Stimulated activated effector memory CD8-positive, alpha-beta T cell treated with anti-CD3 and anti-CD28 coated beads, Interleukin-12 subunit alpha, Interleukin-12 subunit beta, amount 100 ng/mL, for 72 hours (primary cell): ENCODE measurements at places on chromosomes 4 and X.
A peak's percentile ranks its signal among the peaks of the same experiment; 100 is the strongest.

- DNase-seq = no peak
Observed at GRCh38 chr4:111997785-111998184, 147.5 kb upstream of the FAM241A start.

GRCh38 chr4:79237851-79238250, 88.0 kb downstream of the NAA11 start:
- DNase-seq = no peak

DNA sequence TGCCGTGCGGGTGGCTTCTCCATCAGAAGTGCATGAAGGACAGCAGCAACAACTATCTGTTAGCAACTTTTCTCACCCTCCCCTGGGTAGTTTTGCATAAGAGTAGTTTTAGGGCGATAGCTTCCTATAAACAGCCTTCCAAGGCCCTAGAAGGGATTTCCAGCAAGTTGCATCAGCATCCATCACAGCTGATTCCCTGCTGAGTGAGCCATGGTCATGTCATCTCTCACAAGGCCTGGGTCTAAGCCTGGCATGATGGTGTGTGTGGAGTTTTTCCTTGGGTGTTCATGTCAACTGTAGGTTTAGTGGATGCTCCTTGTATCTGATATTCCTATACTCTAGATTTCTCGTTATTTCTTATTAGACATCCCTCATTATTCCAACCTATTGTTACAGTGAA, 2324.7 kb upstream of the AGA start:
- no peak for DNase-seq

GRCh38 chrX:66023385-66024091, 16.3 kb downstream of the VSIG4 start:
- DNase-seq = no peak

- DNase-seq = no peak
Observed at GRCh38 chrX:13014111-13015096, 30.0 kb downstream of the FAM9C start.

DNA sequence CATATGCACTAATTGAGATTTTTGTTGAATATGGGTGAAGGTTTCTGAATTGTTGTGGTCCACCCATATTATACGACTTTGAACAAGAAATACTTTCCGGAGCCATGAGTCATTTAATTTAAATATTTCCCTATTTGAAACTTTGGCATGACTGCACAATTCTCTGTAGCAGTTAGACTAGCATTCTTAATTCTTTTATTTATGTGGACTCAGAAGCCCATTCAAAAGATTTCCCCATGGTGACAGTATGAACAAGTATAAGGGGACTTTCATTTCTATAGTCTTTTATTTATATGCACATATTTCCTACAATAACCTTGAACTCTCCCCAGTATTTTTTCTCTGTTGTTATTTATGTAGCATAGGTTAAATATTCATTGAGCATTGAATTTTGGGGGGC, 72.6 kb downstream of the DTHD1 start:
- no peak for DNase-seq

DNA sequence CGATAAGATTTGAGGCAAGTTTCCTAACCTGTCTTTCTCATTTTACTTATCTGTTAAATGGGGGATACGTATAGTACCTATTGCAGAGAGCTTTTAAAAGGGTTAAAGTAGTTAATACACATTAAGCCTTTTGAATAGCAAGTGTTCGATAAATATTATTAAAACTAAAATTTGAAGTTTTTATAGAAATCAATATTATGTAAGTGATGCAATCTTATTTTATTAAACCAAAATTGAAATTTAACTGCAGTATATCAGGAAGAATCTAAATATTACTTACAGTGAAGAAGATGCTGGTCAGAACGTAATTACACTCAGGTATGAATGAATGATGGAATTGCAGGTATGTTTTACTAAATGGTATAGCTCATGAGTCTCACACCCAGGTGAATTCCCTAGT, 58.0 kb downstream of the ANXA3 start:
- DNase-seq = no peak

DNA sequence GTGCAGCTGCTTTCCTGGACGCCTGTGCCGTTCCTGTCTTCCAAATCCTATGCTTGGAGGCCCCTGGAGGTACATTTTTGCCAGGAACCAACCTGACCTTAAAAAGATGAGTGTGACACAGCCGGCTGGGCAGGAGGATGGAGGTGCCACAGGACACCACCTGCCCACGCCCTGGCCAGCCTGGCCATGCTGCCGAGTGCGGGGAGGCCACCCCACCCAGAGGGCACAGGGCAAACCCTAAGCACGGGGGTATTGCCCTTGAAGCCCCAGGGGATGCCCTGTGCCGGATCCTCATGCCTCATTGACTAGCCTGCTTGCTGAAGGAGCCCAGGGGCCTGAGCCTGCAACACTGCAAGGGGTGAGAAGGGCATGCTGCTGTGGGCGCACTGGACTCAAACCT, 20.1 kb downstream of the FGFR3 start:
- no peak for DNase-seq

GRCh38 chr4:91448668-91449330, 855.0 kb upstream of the GRID2 start:
- no peak for DNase-seq

DNA sequence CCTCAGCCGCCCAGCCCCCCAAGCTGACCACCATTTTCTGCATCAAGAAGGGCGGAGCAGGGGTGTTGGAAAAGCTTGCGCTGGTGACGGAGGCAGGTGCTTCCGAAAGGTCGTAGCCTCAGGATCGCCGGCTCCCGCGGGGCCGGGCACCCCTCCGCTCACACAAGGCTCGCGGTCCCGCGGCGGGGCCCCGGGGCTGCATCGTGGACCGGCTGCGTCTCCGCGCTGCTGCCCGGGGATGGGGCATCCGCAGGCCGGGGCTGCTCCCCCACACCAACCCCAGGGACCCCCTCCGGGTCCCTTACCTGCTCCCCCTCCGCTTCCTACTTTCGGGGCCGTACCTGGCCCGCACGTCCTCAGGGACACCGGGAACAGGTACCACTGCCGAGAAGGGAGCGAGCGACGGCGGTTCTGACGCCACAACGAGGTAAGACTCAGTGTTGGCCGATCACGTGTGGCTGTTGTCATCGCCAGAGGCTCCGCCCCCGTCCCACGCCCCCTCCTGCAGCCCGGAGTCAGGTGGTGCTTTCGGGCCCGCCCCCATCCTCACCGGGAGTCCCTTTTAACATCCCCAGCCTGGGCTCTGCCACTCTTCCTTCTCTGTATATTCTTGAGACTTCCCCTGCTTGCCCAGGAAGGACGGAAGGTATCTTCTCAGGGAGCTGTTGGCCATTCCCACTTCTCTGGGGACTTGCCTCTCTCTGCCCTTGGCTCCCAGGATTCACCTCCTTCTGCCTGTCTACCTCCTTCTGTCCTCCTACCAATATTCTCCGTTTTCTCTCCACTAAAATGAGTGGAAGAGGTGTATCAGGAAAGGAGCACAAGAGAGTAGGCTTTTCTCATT, at the start of gene BEX2:
TSS of gene BEX2 (minus strand) at position 436 of the 844 bp plus-strand sequence. CDS start 1,014 bp downstream, outside the sequence.
- DNase-seq = peak; percentile 81

DNA sequence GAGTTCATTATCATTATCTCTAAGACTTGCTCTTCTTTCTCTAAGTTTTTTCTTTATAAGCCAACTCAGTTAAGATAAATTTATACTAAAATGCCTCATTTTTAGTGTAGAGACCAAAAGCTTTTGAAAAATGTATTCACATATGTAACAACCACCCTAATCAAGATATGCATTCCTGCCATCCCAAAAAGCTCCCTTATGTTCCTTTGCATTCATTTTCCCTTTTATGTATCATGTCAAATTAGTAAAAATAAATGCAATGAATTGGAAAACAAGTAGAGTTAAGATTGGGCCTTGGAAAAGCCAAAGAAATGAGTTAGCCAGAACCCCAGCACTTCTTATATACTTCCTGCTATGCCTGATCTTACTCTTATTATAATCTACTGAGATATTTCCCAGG, 62.2 kb downstream of the NPY2R start:
- DNase-seq = no peak

DNA sequence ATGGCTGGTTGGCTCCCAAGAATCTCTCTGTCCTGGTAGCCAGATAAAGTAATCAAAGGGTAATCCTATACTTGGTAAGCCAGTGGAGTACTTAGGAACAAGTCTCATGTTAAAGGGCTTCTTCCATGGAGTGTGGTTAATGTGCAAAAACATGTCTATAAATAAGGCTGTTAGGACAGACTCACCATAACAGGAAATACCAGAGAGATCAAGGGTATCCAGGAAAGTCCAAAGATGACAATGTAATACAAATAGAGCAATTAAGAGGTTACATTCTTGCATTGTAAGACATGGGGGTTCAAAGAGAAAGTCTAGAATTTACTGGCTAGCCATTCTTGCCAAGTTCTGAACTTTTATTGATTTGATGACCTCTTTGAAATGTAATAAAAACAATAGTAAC, 61.9 kb upstream of the ZCCHC13 start:
- no peak for DNase-seq

DNA sequence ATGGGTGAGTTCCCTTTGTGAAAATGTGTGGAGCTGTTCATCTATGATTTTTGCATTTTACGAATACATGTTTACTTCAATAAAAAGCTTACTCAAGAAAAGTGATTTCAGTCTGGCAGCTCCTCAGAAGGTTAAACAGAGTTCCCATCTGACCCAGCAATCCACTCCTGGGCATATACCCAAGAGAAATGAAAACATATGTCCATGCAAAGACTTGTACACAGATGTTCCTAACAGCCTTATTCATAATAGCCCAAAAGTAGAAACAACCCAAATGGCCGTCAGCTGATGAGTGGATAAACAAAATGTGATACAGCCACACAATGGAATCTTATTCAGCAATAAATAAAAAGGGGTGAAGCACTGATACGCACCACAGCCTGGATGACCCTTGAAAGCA, 20.8 kb downstream of the CLCN4 start:
- no peak for DNase-seq

- no peak for DNase-seq
Observed at GRCh38 chr4:41069838-41070237, 144.5 kb downstream of the APBB2 start.

- DNase-seq = no peak
Observed at GRCh38 chr4:165780735-165781134, 92.3 kb upstream of the TLL1 start.

DNA sequence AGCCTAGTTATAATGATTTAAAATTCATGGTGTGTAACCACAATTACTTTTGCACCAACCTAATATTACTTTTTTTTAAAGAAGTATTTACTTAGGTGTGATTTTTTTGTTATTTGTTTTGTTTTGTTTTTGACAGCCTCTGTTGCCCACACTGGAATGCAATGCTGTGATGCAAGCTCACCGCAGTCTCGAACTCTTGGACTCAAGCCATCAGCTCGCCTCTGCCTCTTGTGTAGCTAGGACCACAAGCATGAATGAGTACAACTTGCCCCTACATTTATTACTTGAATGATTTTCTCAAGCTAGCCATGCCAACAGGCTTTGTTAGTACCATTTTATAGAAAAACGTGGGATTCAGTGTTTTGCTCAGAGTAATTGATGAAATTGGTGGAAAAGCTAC, 488.8 kb upstream of the CPEB2 start:
- no peak for DNase-seq

GRCh38 chrX:113421432-113421831, 580.8 kb upstream of the AMOT start:
- no peak for DNase-seq

GRCh38 chr4:35325908-35326453, 918.3 kb downstream of the ARAP2 start:
- no peak for DNase-seq

GRCh38 chr4:52369649-52370048, 289.5 kb downstream of the USP46 start:
- no peak for DNase-seq

DNA sequence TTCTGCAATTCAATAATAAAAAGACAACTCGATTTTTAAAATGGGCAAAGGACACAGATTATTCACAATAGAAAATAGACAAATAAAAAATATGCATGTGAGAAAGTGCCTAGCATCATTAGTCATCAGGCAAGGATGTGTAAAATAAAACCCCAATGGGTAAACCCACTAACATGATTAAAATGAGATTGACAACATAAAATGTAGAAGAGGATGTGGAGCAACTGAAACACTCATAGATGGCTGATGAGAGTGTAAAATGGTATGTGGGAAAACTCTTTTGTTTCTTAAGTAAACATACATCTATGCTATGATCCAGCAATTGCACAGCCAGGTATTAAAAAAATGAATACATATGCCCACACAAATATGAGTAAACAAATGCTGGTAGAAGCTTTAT, 177.6 kb downstream of the IQCM start:
- no peak for DNase-seq

GRCh38 chrX:133375615-133376340, 39.5 kb downstream of the GPC4 start:
- DNase-seq = no peak

GRCh38 chr4:15653864-15654592, 1.1 kb downstream of the FBXL5 start:
- no peak for DNase-seq

DNA sequence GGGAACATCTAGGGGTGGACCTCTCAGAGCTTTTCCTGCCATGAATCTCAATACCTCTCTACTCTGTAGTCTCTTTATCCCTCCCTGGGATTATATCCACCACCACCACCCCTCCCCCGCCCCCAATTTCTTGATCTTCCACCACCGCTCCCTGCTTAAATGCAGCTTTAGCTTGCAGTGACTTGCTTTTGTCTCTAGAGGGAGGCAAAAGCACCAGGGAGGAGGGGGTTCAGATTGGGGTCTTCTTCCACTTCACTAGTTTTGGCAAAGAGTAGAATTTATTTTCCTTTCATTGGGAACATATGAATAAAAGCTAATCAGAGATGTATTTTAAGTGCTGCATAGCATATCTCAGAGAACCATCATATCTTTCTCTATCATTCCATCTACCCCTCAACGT, 5.5 kb downstream of the ARHGAP36 start:
- no peak for DNase-seq

DNA sequence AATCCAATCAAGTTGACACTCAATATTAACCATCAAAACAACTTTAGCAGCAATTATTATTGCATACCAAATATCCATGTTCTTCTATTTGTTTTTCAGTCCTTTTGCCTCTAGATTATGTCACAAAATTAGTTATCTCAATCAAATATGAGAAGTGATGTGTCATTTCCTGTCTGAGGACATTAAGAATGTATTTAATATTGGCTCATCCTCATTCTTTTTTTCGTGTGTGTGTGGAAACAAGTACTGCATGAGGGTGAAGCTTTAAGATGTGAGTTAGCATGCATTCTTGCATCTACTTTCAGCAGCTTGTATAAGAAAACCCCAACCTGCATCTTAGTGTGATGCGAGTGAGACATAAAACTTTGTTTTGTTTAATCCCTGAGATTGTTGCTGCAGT, 301.4 kb downstream of the GRIA2 start:
- no peak for DNase-seq

- no peak for DNase-seq
Observed at GRCh38 chr4:172791841-172792240, 376.8 kb upstream of the GALNT7 start.

- DNase-seq = no peak
Observed at GRCh38 chr4:48042979-48043461, 26.4 kb downstream of the NIPAL1 start.
